ENCODE measurements at places on chromosomes 13 and 19. TPM values are rescaled to one million over a fixed set of nuclear protein-coding genes. Genes with fewer than 3 reads are reported as not detected.

The CLDND2 gene
- 2.3 TPM for total RNA-seq

The IFI30 gene
- 1.6 TPM for total RNA-seq

The ACER1 gene
- 1.7 TPM for total RNA-seq

The ZNF667 gene
- total RNA-seq = 10.0 TPM

The FTL gene
- 668 TPM for total RNA-seq

The PRSS57 gene
- total RNA-seq = not detected

The TUBB4A gene
- 1.6 TPM for total RNA-seq

The BICRA gene
- 20.0 TPM for total RNA-seq

The TEX101 gene
- total RNA-seq = not detected

The KISS1R gene
- total RNA-seq = 0.90 TPM

The ZNF610 gene
- total RNA-seq = 0.33 TPM

The ZNF682 gene
- total RNA-seq = 16.0 TPM

The URAD gene
- not detected for total RNA-seq

The LGALS14 gene
- total RNA-seq = not detected

The ADM5 gene
- total RNA-seq = 1.2 TPM

The PNMA8A gene
- total RNA-seq = not detected

The ZSCAN4 gene
- total RNA-seq = not detected

The ZNF723 gene
- not detected for total RNA-seq

The GSX1 gene
- total RNA-seq = not detected

The LHB gene
- not detected for total RNA-seq

The MEIOSIN gene
- total RNA-seq = not detected

The PEG3 gene
- 0.16 TPM for total RNA-seq

The VWA8 gene
- 16.5 TPM for total RNA-seq

The ATP4B gene
- not detected for total RNA-seq

Data from CD8-positive, alpha-beta T cell (primary cell).